Type B pancreatic cell (in vitro differentiated cells): ENCODE measurements at places on chromosomes 5 and 9. TPM values are rescaled to one million over a fixed set of nuclear protein-coding genes. Genes with fewer than 3 reads are reported as not detected.

Gene DRD1
- total RNA-seq: 0.17 and 0.87 TPM in 2 replicates

Gene HTR4
- total RNA-seq: 0.29 and 1.4 TPM in 2 replicates

Gene IL3
- total RNA-seq: not detected in 2 replicates

- no peak for DNase-seq
- H3K36me3 ChIP-seq: no peaks in the 10 kb centered on the region
- H3K4me1 ChIP-seq: no peaks in the 10 kb centered on the region
- no peak overlapping the region for H3K27ac ChIP-seq
Measured at GRCh38 chr9:73753171-73753570, 601.5 kb downstream of the ANXA1 start.

- no peak for DNase-seq
- no peaks in the 10 kb centered on the region for H3K27me3 ChIP-seq
- H3K36me3 ChIP-seq: no peaks in the 10 kb centered on the region
Measured at GRCh38 chr9:107749787-107750444, 260.3 kb upstream of the KLF4 start.

Gene SLC46A2
- total RNA-seq: 0.14 TPM in 1 of 2 replicates, not detected in the other

Gene CENPH
- 10.2 and 27.0 TPM in 2 replicates for total RNA-seq

GRCh38 chr5:34531751-34532360 lies 124.3 kb upstream of the RAI14 start:
- no peak overlapping the region for H3K4me3 ChIP-seq
- H3K36me3 ChIP-seq: no peaks in the 10 kb centered on the region
- peaks cover 27% of the 10 kb centered on the region for H3K4me1 ChIP-seq
- H3K27me3 ChIP-seq: no peaks in the 10 kb centered on the region

DNA sequence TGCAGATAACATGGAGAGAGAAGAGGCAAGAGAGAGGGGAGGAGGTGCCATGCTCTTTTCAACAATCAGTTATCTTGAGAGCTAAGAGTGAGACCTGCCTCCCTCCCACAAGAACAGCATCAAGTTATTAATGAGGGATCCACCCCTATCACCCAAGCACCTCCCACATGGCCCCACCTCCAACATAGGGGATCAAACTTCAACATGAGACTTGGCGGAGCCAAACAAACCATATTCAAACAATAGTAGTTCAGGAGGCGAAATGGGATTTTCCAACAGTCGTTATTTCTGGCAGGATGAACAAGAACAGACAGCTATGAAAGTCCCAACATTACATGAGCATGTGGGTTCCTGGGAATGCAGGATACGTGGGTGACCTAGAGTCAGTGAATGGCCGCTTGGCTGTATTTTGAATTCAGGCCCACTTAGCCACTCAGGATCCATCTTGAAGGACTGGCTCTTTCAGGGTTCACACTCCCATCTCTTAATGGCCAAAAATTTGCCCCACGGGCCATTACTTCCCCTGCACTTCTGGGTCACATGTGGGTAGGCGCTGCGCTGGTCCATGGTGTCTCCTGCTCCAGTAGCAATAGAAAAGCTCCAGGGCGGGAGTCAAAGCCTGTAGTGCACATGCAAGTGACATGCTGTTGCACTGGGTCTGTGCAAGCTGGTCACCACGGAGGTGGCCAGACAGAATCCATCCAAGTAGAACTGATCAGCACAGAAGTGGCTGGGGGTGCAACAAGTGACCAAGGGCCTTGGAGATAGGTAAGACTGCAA lies 7.1 kb upstream of the FAF2 start:
- no peak for DNase-seq
- H3K4me1 ChIP-seq: peaks cover 5% of the 10 kb centered on the region
- no peaks in the 10 kb centered on the region for H3K36me3 ChIP-seq
- H3K27me3 ChIP-seq: peaks cover 23% of the 10 kb centered on the region

Gene SPINK6
- total RNA-seq: not detected in 2 replicates

DNA sequence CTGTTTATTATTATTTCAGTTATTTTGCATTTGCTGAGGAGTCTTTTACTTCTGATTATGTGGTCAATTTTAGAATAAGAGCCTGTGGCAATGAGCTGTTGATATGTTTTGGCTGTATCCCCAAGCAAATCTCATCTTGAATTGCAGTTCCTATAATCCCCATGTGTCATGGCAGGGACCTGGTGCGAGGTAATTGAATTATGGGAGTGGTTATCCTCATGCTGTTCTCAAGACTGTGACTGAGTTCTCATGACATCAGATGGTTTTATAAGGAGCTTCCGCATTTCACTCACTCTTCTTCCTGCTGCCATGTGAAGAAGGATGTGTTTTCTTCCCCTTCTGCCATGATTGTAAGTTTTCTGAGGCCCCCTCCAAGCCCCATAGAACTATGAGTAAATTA lies 114.9 kb upstream of the SLCO6A1 start:
- H3K36me3 ChIP-seq: peaks cover 5% of the 10 kb centered on the region
- peaks cover 7% of the 10 kb centered on the region for H3K4me1 ChIP-seq
- H3K4me3 ChIP-seq: no peak overlapping the region
- H3K27ac ChIP-seq: no peak overlapping the region
- no peaks in the 10 kb centered on the region for H3K27me3 ChIP-seq
